ENCODE measurements at places on chromosomes 13 and 19. TPM values are rescaled to one million over a fixed set of nuclear protein-coding genes. Genes with fewer than 3 reads are reported as not detected.

C19orf67 gene
- not detected for total RNA-seq

FBN3 gene
- not detected for total RNA-seq

ZNF610 gene
- 2.5 TPM for total RNA-seq

SIGLEC5 gene
- total RNA-seq = 0.55 TPM

ZNF761 gene
- 12.5 TPM for total RNA-seq

DNA sequence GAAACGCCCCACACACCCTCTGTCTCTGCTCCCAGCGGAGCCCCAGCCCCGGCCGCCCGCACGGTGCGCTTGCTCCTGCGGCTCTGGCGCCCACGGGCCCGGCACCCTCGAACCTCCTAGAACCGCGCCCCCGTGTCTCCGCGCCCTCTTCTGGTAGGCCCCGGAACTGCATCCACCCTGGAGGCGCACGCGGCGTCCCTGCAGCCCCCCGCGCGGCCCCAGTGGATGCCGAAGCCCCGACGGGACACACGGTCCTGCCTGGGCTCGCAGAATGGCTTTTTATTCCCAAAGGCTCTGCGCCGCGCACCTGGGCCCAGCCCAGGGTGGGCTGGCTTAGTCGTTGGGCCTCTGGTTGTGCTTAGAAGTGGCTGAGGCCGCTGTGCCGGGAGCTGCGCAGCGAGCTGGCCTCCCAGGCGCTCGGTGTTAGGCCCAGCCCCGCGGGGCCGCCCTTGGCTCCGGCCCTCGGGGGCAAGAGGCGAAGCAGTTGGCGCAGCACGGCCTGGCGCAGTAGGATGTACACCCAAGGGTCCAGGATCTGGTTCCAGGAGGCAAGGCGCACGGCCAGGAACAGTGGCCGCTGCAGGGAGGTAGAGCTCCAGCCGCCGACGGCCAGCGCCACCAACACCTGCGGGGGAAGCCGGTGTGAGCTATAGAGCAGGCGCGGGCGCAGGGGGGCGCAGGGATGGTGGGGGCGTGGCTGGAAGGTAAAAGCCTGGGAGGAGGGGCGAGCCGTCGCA lies 2.8 kb downstream of the PTGER1 start:
- no peak for DNase-seq

DNA sequence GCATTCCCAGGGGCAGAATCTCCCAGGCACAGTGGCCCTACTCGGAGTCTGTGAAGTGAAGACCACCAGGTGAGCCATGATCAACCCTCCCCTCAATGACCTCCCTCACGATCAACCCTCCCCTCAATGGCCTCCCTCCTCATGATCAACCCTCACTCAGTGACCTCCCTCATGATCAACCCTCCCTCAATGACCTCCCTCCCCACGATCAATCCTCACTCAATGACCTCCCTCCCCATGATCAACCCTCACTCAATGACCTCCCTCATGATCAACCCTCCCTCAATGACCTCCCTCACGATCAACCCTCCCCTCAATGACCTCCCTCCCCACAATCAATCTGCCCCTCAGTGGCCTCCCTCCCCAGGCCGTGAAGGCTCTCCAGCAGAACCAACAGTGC lies 32.1 kb downstream of the SBNO2 start:
- DNase-seq = no peak

DNA sequence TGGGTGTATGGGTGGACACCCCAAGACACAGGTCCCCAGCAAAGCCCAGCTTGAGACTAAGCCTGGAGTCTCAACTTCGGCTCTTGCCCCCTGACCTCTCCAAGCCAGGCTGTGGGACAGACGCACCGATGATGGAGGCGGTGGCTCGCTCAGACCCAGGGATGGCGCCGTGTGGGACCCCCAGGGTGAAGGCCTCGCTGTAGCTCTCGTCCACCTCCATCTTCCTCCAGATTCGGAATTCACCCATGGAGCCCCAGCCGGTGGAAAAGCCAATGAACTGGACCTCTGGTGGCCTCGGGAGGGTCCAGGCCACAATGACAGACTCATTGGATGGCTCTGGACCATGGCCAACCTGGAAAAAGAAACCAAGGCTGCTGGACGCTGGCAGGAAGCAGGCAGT lies 39.1 kb downstream of the F2RL3 start:
- DNase-seq = no peak

DNA sequence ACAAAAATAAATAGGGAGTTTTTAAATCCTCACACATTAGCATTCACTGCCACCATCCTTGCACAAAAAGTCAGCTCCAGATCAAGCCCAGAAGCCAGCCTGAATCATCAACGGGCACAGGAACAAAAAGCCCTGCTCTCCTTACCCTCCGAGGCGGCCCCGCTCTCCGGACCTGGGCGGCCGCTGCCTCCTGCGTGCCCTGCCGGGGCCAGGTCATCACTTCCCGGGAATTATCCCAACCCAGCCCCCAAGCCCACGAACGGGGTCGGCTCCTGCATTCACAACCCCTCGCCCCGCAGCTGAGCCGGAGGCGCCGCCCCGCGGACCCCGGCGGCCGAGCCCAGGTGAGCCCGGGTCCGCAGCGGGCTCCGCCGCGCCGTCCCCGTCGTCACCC lies 754 bp downstream of the DNAJB1 start:
- DNase-seq = no peak

DNA sequence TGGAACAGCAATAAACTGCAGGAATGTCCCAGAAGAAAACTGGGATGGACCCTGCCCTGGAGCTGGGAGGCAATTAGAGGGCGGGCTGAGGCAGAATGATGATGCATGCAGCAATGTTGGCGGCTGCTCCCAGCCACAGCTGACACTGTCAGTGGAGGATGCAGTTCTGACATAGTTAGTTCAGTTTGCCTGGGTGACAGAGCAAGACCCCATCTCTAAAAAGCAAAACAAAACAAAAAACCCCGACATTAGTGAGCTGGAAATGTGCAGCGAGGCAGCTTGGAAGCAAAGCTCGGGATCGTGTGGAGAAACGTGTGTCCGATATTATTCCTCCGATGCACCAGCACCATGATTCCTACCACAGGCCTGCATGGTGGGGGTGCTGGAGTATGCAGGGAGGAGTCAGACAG lies 110.1 kb upstream of the UQCRFS1 start:
- peak; percentile 10 for DNase-seq

DNA sequence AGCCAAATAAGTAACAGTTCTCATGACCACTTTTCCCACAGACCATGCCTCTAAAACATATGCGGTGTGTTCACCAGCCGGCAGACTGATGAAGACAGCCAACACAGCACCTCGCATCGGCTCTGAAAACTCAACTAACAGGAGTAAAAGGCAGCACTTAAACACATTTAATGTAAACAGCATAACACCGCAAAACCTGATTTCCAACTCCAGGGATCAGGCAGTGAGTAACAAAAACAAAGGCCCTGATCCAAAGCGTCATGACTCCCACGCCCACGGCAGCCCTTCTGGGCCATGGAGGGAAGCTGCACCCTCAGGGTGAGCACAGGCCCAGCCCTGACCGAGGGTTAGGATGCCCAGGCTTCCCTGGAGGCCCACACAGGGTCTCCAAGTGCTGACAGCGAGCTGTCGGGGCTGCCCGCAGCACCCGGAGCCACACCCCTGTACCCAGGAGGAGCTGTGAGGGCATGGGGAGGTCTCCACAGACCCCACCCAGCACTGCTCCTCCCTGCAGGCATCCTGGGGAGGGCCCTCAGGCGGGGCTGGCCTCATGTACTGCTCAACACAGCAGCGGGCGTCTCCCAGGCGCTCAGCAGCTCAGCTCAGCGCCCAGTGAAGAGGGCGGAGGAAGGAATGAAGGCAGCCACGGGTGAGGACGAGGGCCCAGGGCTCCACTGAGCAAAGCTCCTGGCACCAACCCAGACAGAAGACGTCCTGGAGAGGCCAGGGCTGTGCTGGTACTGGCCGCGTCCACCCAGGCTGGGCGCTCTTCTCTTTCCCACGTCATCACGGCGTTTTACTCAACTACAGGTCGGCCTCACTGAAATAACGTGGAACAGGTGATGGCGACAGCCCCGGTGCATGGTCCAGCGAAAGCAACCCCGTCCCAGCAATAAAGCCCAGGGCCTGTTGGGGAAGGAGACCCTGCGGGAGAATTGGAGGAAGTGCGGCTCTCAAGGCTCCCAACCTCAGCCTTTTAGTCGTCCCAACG lies 53.7 kb downstream of the RASA3 start:
- DNase-seq = peak; percentile 71
